ENCODE measurements at places on chromosomes 2 and 18.

DNA sequence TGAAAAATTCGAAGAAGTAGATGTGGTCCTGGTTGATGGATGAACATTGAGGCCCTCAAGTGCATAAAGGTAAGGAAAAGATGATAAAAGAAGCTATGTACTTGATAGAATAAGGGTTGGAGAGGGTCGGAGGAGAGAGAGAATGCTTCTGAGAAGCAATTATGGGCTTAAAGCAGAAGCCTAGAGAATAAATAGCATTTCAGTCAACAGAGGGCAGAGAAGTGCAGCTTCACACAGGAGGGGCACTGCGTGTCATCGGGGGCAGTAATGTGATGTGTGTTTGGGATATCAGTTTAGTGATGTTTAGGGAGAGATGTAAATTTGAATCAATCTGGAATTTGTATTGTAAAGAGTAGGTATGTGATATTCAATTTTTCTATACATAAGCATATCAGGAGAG is 334.5 kb downstream of the PIK3C3 start:
- no peak for DNase-seq

GRCh38 chr18:37450434-37451132 is 115.0 kb downstream of the CELF4 start:
- DNase-seq, result no peak

GRCh38 chr2:108612514-108613183 is 78.4 kb downstream of the LIMS1 start:
- no peak for DNase-seq

- no peak for DNase-seq
Observed at GRCh38 chr2:120174963-120175581, 48.1 kb downstream of the TMEM185B start.

- DNase-seq, result no peak
Observed at GRCh38 chr2:64501946-64502345, 22.2 kb upstream of the AFTPH start.

DNA sequence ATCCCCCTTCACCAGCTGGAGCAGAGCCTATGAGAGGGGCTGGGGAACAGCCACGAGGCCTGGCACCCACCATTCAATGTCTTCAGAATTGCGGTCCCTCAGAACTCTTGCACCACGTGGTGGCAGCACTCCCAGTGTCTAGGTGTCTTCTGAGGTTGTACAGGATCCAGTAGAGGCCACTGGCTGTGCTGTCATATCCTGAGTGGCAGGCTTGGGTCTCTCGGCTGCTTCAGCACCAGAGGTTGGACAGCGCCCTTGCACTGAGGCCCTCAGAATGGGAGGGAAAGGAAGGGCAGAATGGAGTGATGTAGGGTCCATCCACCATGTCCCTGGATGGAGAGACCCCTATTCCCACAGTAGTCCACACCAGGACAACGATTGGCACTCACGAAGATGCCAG is 112.0 kb upstream of the TEKT4 start:
- no peak for DNase-seq

Data from sciatic nerve (tissue), 2 donors.